Stimulated activated CD4-positive, alpha-beta T cell treated with anti-CD3 and anti-CD28 coated beads, Interleukin-2, amount 100 ng/mL, for 48 hours (primary cell): ENCODE measurements at places on chromosomes 7 and 10.
A peak's percentile ranks its signal among the peaks of the same experiment; 100 is the strongest.

- peak; percentile 24 for DNase-seq
Measured at GRCh38 chr10:103276896-103277712, at the start of gene INA. Gene INA (plus strand): TSS chr10:103277138. CDS start chr10:103277212, 74 bp downstream.

DNA sequence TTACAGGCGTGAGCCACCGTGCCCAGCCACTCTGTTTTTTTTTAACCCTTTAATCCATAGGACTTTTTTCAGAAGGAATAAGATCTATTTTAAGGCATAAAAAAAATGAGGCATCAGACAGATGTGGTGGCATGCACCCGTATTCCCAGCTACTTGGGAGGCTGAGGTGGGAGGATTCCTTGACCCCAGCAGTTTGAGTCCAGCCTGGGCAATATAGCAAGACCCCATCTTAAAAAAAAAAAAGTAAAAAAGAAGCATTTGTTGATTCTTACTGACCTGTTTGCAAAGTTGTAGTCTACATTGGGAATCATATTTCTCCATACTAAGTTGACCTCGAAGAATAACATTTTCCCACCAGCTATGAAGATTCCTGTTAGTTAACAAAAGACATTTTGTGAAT lies 38.6 kb downstream of the VCL start:
- no peak for DNase-seq

DNA sequence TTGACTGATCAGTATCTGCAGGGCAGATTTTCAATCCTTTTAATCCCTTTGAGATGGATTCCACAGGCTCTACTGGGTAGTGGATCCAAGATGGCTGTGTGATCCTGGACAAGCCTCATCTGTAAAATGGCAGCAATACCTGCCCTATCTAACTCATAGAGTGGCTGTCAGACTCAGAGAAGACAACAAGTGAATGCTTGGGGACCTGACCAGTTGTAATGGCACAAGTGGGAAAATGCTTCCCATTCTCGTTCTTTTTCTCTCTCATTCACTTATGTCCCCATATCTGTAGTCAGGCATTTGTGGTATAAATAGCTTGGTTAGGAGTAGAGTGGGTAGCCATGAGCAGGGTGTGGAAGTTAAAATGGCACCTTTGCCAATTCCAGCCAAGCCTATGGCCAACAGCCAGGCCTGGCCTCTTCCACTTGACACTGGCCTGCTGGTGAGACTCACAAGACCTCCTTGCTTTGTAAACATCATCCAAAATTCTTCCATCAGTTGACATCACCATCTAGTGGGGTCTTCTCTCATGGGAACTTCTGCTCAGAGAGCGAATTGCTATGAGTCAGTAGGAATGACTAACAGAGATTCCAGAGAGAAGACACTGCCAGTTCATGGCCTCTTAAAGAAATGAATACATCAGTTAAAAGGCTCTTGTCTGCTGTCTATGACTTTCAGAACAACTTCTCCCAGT lies 150.1 kb downstream of the PLPP4 start:
- DNase-seq: no peak

DNA sequence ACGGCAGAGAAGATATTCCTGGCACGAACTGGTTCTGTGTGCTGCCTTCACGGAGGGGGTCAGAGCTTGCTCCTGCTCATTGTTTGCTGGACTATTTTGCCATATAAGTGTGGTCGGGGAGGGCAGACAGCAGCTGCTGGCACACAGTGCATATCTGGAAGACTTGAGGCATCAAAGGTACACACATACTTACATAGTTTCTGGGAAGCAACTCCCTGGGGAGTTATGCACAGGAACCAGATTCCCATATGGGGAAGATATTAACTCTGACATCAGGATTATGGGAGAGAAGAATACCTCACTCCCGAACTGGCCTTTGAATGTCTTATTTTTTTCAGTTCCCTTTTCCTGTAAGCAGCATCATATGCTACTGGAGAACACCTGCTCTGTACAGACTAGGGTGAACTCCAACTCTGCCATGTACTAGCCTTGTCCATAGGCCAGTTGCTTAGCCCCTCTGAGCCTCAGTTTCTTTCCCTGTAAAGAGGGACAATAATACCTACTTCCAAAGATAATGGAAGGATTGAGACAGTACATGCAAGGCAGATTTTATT lies 41.5 kb downstream of the LGI1 start:
- DNase-seq: no peak

- no peak for DNase-seq
Measured at GRCh38 chr7:34060196-34060947, 155.0 kb downstream of the BMPER start.

DNA sequence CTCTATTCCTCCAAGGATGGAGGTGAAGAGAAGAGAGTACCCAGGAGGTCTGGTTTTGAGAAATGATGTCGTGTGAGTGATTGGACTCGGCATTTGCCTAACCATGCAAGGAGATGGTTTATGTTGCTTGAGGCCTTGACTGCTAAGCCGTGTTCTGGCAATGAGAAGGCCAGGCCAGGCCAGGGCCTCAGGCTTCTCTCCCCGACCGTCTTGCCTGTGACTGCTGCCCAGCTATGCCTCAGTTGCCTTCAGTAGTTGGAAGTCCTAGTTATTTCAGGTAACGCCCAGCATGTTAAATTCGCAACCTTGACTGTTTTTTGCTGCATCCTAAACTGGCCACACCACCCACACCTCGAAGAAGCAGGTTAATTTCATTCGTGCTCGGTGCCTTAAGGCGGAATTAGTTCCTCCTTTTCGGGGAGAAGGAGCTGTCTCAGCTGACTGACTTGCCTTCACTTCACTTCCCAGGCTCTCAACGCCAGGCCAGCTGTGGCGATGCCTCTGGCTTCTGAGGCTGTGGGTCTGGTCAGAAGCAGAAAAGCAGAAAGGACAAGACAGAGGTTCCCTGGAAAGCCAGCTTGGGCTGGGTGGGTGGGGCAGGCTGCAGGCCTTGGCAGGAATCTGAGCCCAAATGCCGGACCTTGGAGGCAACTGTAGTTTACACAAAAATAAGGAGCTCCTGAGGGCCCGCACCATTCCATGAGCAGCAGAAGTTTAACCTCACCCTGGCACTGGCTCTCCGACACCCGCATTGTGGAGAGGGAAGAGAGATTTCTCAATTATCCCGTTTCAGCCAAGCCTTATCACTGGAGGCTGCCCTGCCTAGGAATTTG lies 61.9 kb upstream of the SAMD8 start:
- DNase-seq: no peak

DNA sequence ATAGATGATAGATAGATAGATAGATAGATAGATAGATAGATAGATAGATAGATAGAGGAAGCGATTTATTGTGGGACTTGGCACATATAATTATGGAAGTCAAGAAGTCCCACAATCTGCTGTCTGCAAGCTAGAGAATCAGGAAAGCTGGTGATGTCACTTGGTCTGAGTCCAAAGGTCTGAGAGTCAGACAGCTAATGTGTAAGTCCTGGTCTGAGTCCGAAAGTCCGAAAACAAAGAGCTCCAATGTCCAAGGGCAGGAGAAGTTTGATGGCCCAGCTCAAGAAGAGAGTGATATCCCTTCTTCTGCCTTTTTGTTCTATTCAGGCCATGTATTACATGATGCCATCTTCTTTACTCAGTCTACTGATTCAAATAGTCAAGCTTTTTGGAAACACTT lies 53.8 kb upstream of the TCF7L2 start:
- DNase-seq: no peak

DNA sequence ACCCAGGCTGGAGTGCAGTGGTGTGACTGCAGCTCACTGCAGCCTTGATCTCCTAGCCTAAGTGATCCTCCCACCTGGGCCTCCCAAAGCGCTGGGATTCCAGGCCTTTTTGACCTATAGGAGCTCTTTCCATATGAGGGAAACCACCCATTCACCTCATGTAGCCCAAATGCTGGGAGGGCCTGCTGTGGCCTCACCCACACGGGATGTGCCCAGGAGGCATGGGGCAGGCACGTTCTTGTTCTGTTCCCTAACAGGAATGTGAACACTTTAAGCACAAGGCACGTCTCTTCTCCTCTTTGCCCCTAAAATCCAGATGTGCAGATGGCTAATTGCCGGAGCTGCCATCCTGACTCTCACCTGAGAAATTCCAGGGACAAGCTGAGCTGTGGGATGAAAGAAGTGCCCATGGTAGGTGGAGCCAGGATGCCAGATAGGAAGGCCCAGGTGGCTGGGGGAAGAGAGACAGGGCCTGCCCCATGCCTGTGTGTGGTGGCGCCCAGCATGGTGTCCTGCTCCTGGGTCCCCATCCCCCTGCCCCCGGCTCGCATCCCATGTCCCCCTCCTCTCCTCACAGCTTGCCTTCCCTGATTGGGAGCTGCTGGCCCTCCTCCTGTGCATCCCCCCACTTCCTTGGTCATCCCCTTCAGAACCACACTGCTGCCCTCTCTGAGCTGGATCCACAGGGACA lies 17.3 kb downstream of the CAMK2B start:
- no peak for DNase-seq
